ENCODE measurements at places on chromosomes 3 and 15.
A peak's percentile ranks its signal among the peaks of the same experiment; 100 is the strongest.

GRCh38 chr3:49120096-49120437, 556 bp downstream of the USP19 start:
- peak overlapping the region; percentile 80 for H3K4me3 ChIP-seq
- no peaks in the 10 kb centered on the region for H3K27me3 ChIP-seq
- H3K27ac ChIP-seq: peak overlapping the region; percentile 90
- peaks cover 8% of the 10 kb centered on the region for H3K4me1 ChIP-seq
- H3K36me3 ChIP-seq: peaks cover 26% of the 10 kb centered on the region
- peak; percentile 8 for DNase-seq

- H3K27me3 ChIP-seq: no peaks in the 10 kb centered on the region
- no peaks in the 10 kb centered on the region for H3K4me1 ChIP-seq
- H3K36me3 ChIP-seq: peaks cover 27% of the 10 kb centered on the region
- DNase-seq: no peak
These were observed 12.7 kb upstream of the LXN start for GRCh38 chr3:158685159-158685558.

- H3K27ac ChIP-seq: no peak overlapping the region
- H3K4me1 ChIP-seq: peaks cover 10% of the 10 kb centered on the region
- peaks cover 2% of the 10 kb centered on the region for H3K36me3 ChIP-seq
- no peak overlapping the region for H3K4me3 ChIP-seq
- no peak for DNase-seq
These were observed 80.0 kb downstream of the FNDC3B start for GRCh38 chr3:172119266-172119969.

DNA sequence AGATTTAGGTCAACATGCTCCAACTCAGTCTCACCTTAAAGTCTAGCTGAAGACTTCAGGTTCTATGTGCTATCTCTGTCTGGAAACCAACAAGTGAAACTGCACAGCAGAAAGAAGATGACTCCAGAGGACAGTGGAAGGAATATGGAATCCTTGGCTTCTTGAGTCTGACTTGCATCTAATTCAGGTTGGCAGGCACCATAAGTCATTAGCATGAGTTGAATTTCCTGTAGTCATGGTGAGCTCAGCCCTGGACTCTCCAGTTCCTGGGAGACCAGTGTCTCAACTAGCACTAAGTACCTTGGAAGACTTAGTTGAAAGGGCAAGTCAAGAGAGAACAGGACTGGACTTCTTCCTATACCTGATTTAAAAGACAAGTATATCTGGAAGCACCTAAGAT, 129.7 kb downstream of the DTWD1 start:
- no peaks in the 10 kb centered on the region for H3K36me3 ChIP-seq
- no peak overlapping the region for H3K27ac ChIP-seq
- peaks cover 5% of the 10 kb centered on the region for H3K27me3 ChIP-seq

GRCh38 chr3:124850633-124851032, 36.5 kb downstream of the ITGB5 start:
- DNase-seq: no peak
- no peak overlapping the region for H3K4me3 ChIP-seq
- H3K36me3 ChIP-seq: no peaks in the 10 kb centered on the region
- no peaks in the 10 kb centered on the region for H3K4me1 ChIP-seq
- H3K27me3 ChIP-seq: peaks cover 26% of the 10 kb centered on the region

DNA sequence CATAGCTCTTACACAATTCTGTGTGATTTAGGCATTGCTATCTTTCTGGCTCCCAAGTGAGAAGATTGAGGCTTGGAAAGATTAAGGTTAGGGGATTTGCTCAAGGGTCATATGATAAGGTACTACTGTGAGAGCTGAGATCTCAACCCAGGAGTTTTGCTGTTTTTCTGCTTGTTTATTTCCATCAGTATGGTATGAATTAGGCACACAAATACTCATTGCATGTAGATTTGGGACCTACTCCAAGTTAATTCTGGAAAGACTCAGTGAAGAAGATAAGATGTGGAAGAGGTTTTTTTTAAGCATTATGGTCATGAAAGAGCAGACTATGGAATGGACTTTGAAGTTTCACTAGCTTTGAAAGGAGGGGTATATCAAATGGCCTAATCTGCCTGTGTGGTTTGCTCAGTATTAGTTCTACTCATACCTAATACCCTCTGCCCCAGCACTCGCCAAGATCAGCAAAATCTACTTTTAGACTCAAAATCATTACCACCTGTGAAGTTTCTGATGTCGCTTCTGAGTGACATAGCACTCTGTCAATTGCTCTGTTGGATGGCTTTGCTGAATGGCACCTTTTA, 12.5 kb downstream of the MBNL1 start:
- DNase-seq: no peak
- H3K27me3 ChIP-seq: no peaks in the 10 kb centered on the region
- H3K4me1 ChIP-seq: peaks cover 69% of the 10 kb centered on the region
- H3K4me3 ChIP-seq: peak overlapping the region; percentile 68

- H3K27me3 ChIP-seq: no peaks in the 10 kb centered on the region
- no peaks in the 10 kb centered on the region for H3K36me3 ChIP-seq
- DNase-seq: no peak
- H3K4me1 ChIP-seq: peaks cover 1% of the 10 kb centered on the region
- H3K4me3 ChIP-seq: no peak overlapping the region
These were observed 238.7 kb downstream of the ISL2 start for GRCh38 chr15:76575274-76575673.

- H3K27ac ChIP-seq: no peak overlapping the region
- no peaks in the 10 kb centered on the region for H3K4me1 ChIP-seq
These were observed 430.6 kb upstream of the MCTP2 start for GRCh38 chr15:93800805-93801204.

GRCh38 chr3:78881501-78881900, 886.3 kb downstream of the ROBO1 start:
- no peaks in the 10 kb centered on the region for H3K4me1 ChIP-seq
- no peak overlapping the region for H3K4me3 ChIP-seq
- H3K27me3 ChIP-seq: no peaks in the 10 kb centered on the region

GRCh38 chr3:143261848-143262247, 142.3 kb downstream of the CHST2 start:
- no peaks in the 10 kb centered on the region for H3K27me3 ChIP-seq
- H3K36me3 ChIP-seq: peaks cover 9% of the 10 kb centered on the region
- no peak for DNase-seq

GRCh38 chr3:13037458-13038117, 35.6 kb downstream of the IQSEC1 start:
- DNase-seq: no peak
- no peaks in the 10 kb centered on the region for H3K27me3 ChIP-seq

DNA sequence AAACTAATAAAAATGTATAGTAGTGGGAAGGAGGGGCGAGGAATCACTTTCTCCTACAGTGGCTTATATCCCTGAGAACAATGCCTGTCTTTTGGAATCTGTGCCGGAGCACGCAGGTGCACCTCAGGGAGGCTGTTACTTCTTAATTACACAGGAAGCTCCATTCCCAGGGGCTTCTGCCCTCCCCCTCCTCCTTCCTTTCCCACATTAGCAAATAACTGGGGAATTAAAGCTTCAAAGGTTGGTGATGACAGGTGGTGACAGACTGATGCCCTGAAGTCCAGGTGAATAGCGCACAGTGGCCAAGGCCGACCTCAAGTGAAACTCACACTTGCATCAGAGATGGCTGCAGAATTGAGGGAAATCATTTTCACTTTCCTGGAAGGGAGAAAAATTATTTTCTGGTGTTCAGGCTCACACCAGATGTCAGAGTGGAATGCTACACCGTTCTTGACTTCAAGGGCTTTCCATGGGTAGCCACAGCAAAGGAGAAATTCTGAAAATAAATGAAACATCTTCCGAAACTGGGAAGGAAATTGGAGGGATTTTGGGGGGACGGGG, 3.7 kb downstream of the GRAMD2A start:
- peaks cover 4% of the 10 kb centered on the region for H3K4me1 ChIP-seq
- H3K27ac ChIP-seq: no peak overlapping the region
- peaks cover 21% of the 10 kb centered on the region for H3K27me3 ChIP-seq
- no peak for DNase-seq

GRCh38 chr3:109257269-109257668, 59.0 kb downstream of the DPPA2 start:
- H3K27ac ChIP-seq: no peak overlapping the region
- H3K36me3 ChIP-seq: no peaks in the 10 kb centered on the region
- H3K27me3 ChIP-seq: peaks cover 7% of the 10 kb centered on the region
- no peak overlapping the region for H3K4me3 ChIP-seq
- H3K4me1 ChIP-seq: no peaks in the 10 kb centered on the region

DNA sequence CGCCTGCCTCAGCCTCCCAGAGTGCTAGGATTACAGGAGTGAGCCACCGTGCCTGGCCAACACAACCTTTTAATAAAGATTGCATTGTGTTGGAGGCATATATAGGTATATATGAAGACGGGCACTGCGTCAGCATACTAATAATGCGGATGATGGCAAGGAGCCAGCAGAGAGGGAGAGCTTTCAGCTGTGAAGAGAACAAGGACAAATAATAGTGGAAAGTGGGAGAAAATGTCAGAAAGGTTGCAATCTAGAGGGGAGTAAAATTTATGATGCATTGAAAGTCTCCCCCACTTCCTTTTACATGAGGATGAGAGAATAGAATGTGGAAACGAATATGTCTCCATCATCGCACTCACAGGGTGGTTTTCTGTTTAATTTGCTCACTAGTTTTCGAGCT, 170.5 kb upstream of the TBL1XR1 start:
- no peak overlapping the region for H3K27ac ChIP-seq
- H3K36me3 ChIP-seq: no peaks in the 10 kb centered on the region
- no peaks in the 10 kb centered on the region for H3K27me3 ChIP-seq
- no peak for DNase-seq

DNA sequence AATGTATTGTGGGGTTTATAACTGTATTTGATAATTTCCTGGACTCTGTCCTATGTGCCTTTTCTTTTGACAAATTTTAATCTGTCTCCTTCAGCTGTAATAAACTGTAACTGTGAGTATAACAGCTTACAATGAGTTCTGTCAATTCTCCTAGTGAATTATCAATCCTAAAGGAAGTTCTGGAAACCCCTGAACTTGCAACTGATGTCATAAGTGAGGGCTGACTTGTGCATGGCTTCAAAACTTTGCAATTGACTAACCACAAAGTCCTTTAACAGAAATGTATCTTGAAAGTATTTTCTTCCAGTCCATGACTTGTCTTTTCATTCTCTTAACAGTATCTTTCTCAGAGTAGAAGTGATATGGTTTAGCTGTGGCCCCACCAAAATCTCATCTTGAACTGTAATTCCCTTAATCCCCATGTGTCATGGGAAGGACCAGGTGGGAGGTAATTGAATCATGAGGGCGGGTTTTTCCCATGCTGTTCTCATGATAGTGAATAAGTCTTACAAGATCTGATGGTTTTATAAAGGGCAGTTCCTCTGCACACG, 108.3 kb downstream of the TFDP2 start:
- no peak for DNase-seq
- no peak overlapping the region for H3K4me3 ChIP-seq
- no peaks in the 10 kb centered on the region for H3K27me3 ChIP-seq
- no peak overlapping the region for H3K27ac ChIP-seq

DNA sequence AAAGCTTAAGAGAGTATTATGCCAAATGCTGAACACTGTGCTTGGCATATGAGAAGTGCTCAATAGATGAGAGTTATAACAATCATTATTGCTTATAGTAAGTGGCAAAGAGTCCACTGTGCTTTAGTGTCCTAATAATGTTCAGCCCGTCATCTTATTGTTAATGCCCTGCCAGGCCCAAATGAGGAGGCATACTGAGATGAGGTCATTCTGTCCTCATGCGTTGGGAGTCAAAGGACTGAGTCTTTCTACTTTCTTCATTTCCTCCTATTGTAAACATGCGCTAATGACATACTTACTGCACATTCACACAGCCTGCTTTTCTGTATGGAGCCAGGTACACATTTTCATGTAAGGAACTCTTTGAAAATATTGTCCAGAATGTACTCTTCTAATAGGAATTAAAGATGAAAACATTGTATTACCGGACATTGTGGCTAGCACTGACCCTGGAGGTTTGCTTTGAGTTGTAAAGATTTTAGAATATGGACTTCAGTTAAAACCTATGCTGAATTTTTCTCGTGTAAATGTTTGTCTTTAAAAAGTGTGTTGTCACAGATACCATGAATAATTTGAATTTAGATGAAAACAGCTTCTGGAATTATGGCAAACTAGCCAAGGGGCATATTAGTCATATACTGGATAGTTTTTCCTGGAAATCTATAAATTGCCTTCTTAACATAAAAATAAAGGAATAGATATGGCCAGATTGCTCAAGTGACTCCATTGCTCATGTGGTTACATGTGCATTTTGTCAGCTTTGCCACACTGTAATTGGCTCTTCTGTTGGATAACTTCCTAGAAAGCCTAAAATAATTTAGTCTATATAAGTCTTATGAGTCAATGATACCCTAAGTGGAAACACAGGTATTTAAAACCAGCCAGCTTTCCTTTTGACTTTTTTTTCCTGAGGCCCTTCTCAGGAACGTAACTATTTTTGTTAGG, 38.3 kb downstream of the KBTBD12 start:
- H3K4me1 ChIP-seq: no peaks in the 10 kb centered on the region
- no peak overlapping the region for H3K27ac ChIP-seq
- H3K4me3 ChIP-seq: no peak overlapping the region
- peaks cover 69% of the 10 kb centered on the region for H3K27me3 ChIP-seq
- no peak for DNase-seq

GRCh38 chr15:99681990-99682389, 51.2 kb downstream of the LYSMD4 start:
- peaks cover 9% of the 10 kb centered on the region for H3K4me1 ChIP-seq
- H3K27me3 ChIP-seq: no peaks in the 10 kb centered on the region
- peaks cover 5% of the 10 kb centered on the region for H3K36me3 ChIP-seq
- H3K27ac ChIP-seq: no peak overlapping the region
- no peak overlapping the region for H3K4me3 ChIP-seq

DNA sequence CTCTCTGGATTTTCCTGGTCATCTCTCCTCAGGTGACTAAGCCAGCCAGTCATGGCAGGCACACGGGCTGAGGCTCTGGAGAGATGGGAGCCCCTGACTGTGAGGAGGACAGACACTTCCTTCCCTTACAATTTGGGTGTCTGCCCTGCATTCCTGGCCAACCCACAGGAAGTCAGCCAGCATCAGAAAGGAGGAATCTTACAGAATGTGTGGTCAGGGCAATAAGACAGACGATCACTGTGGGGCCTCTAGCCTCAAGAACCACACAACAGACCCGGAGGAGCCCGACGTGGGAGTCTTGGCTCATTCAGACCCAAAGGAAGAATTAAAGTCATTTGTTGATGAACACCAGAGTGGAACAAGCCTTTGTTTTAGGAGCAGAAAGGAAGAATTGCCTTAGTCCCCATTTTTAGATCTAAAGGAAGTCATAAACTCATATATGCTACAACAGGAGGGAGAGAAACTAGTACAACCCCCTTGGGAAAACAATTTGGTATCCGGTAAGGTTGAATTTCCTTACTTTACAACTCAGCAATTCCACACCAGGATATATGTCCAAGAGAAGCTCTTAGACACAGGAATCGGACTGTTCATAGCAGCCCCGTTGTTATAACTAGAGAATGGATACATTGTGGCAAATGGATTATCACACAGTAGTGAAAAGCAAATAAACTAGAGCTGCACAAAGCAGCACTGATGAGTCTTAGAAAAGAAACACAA, 62.2 kb downstream of the ABTB1 start:
- no peak overlapping the region for H3K4me3 ChIP-seq
- H3K4me1 ChIP-seq: peaks cover 1% of the 10 kb centered on the region
- H3K27ac ChIP-seq: no peak overlapping the region

- no peaks in the 10 kb centered on the region for H3K4me1 ChIP-seq
- peaks cover 16% of the 10 kb centered on the region for H3K27me3 ChIP-seq
- H3K36me3 ChIP-seq: no peaks in the 10 kb centered on the region
These were observed 155.3 kb upstream of the SLCO3A1 start for GRCh38 chr15:91698241-91698640.
